Activated CD8-positive, alpha-beta T cell treated with anti-CD3 and anti-CD28 coated beads for 36 hours (primary cell): ENCODE measurements at places on chromosomes 7 and 10. TPM values are rescaled to one million over a fixed set of nuclear protein-coding genes. Genes with fewer than 3 reads are reported as not detected.

DNA sequence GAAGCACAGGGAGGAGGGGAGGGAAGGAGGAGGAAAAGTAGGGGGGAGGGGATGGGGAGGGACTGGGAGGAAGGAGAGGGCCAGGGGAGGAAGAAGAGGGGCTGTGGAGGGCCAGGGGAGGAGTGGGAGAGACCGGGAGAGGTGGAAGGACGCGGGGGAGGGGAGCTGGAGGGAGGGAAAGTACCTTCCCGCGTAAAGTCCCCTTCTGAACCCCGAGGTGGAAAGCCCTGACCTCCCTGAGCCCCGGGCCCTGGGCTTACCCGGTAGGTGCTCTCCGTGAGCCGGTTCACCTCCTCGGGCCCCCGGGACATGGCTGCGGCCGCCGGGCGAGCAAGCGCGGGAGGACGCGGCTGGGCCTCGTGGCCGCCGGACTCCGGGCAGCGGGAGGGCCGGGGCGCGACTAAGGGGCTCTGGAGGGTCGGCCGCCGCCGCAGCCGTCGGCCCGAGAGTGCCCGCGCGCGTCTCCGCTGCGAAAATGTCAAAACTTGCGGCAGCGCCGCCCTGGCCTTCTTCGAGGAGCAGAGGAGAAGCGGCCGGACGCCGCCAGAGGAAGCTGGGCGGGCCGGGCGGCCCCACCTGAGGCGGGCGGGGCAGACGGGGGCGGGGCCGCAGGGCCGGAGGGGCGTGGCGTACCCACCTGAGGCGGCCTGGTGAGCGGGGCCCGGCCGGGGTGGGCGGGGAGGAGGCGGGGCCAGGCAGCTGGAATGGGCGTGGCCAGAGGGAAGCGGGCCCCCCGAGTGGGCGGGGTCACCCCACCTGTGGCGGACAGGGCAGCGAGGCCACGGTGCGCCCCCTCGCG lies at the start of gene BAIAP2L1:
Gene BAIAP2L1, minus strand, starts transcription at position 549 of the 799 bp plus-strand sequence. Its CDS starts 238 bp downstream, at position 311.
- no peaks in the 10 kb centered on the region for H3K36me3 ChIP-seq
- H3K27me3 ChIP-seq, result peaks cover 16% of the 10 kb centered on the region
- no peaks in the 10 kb centered on the region for H3K4me1 ChIP-seq
- no peak within 1 kb of the TSS for H3K27ac ChIP-seq

DNA sequence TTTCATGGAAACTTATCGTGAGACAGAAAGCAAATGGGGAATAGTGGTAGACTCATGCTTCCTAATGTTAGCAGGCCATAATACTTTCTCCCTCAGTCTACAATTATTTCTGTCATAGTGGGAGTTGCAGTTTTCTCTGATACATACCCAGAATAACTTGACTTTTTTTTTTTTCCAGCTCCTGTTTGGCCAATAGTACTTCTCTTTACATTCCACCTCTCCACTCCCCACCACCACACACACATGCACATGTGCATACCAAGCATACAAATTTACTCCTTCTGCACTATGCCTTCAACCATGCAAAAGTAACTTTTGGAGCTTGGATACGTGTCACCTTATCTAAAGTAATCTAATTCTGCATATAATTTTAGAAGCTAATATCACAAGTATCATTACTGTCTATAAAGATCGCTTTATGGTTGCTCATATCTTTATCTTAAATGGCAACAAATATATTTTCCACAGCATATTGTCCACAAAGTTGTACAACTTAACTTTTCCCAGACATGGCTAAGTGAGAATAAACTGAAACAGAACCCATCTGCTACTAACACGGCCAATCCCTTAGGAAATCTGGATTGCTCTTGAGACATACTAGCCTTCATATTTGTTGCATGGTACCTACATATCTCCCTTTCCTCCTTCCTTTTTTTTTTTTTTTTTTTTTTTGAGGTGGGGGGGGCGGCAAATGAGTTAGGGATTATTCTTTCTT lies 49.0 kb downstream of the TES start:
- no peak overlapping the region for H3K27ac ChIP-seq
- H3K4me3 ChIP-seq, result no peak overlapping the region
- H3K4me1 ChIP-seq, result peaks cover 5% of the 10 kb centered on the region
- H3K27me3 ChIP-seq, result no peaks in the 10 kb centered on the region
- peaks cover 14% of the 10 kb centered on the region for H3K36me3 ChIP-seq
- no peak for DNase-seq

SORCS3 gene
- total RNA-seq, result not detected

DNA sequence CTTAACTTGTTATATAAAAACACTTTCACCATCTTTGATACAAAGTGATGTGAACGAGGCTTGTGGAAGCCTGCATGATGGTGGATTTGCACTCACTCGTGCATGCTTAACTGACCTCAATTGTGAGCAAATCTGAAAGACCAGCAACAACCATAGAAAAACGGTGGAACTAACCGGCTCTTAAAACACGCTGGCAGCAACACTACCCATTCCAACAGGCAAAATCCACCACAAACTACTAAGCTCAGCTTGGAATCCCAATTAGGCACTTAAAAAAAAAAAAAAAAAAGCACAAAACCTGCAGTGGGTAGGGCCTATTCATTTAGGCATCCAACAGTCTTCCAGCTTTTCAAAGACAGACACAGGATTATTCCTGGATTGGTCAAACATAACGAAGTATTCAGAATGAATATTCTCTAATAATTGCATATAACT lies 1.8 kb downstream of the GDI2 start:
- H3K27me3 ChIP-seq, result no peaks in the 10 kb centered on the region
- peaks cover 51% of the 10 kb centered on the region for H3K36me3 ChIP-seq
- peak overlapping the region; percentile 95 for H3K4me3 ChIP-seq
- peak overlapping the region; percentile 85 for H3K27ac ChIP-seq
- peaks cover 61% of the 10 kb centered on the region for H3K4me1 ChIP-seq

- peaks cover 14% of the 10 kb centered on the region for H3K27me3 ChIP-seq
- peaks cover 4% of the 10 kb centered on the region for H3K4me1 ChIP-seq
- no peak overlapping the region for H3K27ac ChIP-seq
- H3K4me3 ChIP-seq, result no peak overlapping the region
- DNase-seq, result no peak
These were observed 28.8 kb downstream of the VIPR2 start for GRCh38 chr7:159115601-159116501.

- no peaks in the 10 kb centered on the region for H3K27me3 ChIP-seq
- no peaks in the 10 kb centered on the region for H3K36me3 ChIP-seq
- peaks cover 47% of the 10 kb centered on the region for H3K4me1 ChIP-seq
- H3K4me3 ChIP-seq, result no peak overlapping the region
- DNase-seq, result no peak
These were observed 536 bp downstream of the C10orf105 start for GRCh38 chr10:71719042-71719441.

DNA sequence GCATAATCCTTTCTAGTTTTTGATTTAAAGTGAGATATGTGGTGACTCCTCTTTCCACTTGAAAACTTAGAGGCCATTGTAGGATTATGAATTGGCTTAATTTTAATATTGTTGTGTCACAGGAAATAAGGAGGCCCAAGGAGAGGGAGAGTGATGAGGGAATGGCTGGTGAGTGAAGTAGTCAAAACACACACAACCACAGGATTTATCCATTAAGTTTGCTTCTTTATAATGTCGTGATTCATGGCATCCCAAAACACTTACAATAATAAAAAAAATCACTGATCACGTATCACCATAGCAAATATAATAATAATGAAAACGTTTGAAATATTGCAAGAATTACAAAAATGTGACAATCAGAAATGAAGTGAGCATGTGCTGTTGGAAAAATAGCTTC lies 1215.5 kb upstream of the LRRTM3 start:
- no peaks in the 10 kb centered on the region for H3K27me3 ChIP-seq
- DNase-seq, result no peak
- no peak overlapping the region for H3K27ac ChIP-seq
- H3K4me1 ChIP-seq, result no peaks in the 10 kb centered on the region
- no peaks in the 10 kb centered on the region for H3K36me3 ChIP-seq
